Right lung (tissue), 10 donors: ENCODE measurements at places on chromosomes 7 and 10.

DNA sequence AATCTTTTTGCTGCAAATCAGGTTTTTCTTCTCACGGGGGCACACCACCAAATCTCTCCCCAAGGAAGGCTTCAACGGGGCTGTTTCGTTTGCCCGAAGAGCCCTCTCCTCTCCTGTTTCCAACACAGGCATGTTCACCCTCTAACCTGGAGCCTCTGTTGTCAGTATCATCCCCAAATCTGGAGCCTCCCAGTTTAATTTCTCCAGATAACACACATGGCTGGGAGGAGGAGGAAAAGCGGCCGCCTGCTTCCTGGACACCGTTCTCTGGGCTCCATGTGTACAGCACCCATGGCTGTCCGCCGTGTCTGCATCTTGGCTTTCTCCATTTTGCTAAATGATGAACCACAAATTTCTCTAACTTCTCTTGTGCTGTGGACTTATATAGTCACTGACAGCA is 214.5 kb downstream of the DIP2C start:
- no peak for DNase-seq

- no peak for DNase-seq
Observed at GRCh38 chr7:151035026-151035717, 6.9 kb downstream of the ABCB8 start.

DNA sequence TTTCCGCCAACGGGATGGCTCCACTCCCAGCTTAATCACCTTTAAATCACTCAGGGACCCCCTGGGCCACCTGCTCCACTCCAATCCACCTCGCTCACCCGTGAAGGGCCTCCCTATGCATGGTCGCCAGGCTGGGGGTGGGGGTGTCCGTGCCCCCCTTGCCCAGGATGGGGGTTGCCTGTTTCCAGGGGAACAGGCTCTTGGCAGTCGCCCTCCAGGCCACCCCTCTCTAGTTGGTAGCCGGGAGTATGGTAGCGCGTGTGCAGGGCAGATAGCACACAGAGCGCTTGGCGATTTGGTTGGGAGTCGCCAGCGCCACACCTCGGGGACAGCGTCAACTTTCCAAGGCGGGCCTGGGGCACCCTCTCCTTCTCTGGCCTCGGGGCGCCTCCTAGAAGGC is 134.9 kb upstream of the ZNF92 start:
- no peak for DNase-seq

GRCh38 chr7:142654398-142654797 is 94.9 kb upstream of the PRSS1 start:
- DNase-seq: no peak

GRCh38 chr10:4066581-4067390 is 281.8 kb upstream of the KLF6 start:
- DNase-seq: no peak

DNA sequence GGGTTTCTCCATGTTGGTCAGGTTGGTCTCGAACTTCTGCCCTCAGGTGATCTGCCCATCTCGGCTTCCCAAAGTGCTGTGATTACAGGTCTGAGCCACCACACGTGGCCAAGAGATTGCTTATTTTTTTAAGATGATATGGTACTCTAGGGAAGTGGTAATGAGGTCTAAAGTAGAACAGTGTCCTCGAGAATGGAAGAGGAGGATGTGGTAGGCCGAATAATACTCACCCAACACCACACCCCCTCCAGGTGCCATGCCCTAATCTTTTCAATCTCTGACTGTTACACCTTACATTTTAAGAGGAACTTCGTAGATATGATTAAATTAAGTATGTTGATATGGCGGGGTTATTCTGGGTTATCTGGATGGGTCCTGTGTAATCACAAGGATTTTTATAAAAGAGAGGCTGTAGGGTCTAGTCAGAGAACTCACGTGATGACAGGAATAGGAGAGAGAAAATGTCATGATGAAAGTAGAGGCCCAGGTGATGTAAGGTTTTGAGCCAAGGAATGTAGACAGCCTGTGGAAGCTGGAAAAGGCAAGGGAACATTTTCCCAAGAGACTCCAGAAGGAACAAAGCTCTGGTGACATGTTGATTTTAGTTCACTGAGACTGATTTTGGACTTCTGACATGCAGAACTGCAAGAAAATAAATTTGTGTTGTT is 29.5 kb downstream of the CDK13 start:
- no peak for DNase-seq

DNA sequence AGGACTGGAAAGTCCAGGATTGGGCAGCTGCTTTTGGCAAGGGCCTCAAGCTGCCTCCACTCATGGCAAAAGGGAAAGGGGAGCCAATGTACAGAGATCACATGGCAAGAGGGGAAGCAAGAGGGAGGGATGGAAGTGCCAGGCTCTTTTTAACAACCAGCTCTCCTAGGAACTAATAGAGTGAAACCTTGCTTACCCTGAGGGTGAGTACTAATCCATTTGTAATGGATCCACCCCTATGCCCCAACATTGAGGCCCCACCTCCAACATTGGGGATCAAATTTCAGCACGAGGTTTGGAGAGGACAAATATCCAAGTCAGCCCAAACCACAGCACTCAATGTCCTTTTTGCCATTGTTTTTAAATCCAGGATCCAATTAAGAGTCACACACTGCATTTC is 12.5 kb downstream of the HABP2 start:
- DNase-seq: no peak

- no peak for DNase-seq
Observed at GRCh38 chr10:77411805-77412204, 225.8 kb downstream of the KCNMA1 start.
